ENCODE measurements at places on chromosomes 3 and 15.

DNA sequence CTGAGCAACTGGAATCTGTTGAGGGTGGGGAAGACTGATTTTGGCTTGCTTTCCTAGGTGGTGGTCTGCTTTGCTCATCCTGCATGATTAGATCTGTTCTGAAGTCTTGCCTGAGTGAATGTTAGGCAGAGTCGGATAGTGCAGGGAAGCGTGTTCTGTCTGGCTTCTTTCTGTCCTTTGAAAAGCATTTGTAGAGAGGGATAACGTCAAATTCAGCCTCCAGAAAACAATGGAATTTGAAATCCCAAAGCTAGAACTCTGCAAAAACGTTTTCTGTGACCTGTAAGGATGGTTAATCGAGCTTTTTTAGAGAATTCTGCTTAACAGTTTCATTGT, 1.4 kb downstream of the GLCE start:
- no peak for DNase-seq

DNA sequence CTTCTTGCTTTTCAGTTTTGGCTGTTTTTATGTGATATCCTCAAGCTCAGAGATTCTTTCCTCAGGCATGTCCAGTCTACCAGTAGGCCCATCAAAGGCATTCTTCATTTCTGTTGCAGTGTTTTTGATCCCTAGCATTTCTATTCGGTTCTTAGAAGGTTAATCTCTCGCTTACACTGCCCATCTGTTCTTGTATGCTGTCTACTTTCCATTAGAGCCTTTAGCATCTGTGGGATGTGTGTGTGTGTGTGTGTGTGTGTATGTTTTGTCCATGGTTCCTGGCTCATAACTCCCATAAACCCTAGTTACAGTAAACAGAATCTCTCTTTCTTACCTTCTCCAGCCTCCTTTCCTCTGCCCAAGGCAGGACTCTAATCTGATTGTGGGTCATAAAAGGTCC, 5.1 kb upstream of the SLC22A13 start:
- no peak for DNase-seq

DNA sequence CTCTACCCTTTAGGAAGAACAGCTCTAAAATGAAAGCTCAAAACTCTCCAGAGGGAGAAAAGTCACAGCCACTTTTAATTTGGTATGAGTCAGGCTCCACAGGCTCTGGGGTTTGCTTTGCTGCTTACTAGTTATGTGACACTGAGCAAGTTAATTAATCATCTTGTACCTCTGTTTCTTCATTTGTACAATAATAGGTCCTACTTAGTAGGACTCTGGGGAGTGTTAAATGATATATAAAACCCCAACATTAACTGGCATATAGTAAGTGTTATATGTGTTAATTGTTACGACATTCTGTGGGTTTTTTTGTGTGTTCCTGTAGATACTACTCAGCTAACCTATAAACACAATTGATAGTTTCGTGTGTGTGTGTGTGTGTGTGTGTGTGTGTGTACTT, 6.6 kb downstream of the ACKR2 start:
- no peak for DNase-seq

DNA sequence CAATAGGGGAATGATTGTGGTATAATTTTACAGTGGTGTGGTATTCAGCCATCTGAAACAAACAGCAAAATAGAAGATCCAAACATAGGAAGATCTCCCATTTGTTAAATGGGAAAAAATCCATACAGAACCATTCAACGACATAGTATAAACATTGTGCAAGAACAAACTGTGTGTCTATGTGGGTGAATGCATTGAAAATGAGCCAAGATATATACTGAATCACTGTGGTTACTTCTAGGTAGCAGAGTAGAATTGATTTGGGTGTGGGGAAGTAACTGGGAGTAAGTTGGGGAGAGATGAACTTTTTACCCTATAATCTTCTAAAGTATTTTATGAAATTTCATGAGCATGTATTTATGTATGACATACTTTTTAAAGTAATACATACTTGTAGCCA, 123.1 kb upstream of the UMPS start:
- DNase-seq, result no peak

- DNase-seq, result no peak
Observed at GRCh38 chr15:71352125-71352524, 236.9 kb downstream of the THSD4 start.

DNA sequence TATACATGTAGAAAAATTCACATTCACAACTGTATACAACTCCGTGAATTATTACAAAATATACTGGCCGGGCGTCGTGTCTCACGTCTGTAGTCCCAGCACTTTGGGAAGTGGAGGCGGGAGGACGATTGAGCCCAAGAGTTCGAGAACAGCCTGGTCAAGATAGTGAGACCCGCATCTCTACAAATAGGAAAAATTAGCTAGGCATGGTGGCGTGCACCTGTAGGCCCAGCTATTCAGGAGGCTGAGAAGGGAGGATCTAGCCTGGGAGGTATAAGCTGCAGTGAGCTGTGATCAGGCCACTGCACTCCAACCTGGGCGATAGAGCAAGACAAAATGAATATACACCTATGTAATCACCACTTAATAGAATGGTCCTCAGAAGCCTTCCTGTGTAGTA, 1.3 kb downstream of the RAD51 start:
- DNase-seq, result no peak

- DNase-seq, result no peak
Observed at GRCh38 chr3:16844791-16845190, 40.0 kb upstream of the PLCL2 start.

DNA sequence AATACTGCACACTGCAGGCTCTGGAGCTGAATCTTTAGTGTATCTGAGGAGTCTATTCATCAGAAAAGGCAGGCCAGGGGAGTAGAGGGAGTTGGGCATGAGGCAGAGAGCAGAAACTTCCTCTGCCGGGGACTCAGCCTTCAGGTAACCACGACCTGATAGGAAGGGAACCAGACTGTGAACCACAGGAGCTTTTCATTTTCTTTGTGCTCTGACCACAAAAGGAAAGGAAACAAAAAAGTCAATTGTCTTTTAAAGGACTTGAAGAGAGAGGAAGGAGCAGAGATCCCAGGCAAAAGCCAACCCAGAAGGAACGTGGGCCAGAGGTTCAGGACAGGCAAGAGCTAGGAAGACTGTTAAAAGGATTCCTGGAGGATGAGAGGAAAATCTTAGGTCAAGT, 573.3 kb downstream of the EPHB1 start:
- DNase-seq, result no peak

DNA sequence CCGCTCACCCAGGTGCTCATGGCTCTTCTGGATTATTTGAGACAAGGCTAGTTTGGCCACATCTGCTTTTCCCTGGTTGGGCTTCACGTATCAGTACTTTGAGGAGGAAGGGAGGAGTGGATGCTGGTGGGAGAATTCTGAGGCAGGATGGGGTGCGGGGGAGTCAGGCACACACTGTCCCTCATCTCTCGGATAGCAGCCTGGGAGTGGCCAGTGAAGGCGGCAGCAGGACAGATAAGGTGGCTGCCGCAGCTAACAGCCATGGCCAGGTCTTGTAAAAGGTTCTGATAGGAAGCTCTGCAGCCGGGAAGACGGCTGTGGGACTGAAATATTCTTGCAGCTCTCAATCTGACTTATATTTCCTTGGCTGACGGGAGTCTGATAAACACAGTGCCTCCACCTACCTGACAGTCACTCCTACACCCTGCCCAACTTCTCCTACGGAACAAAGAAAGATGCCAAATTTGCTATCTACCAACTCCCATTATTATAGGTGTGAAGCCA, 87.3 kb downstream of the MESD start:
- no peak for DNase-seq

- DNase-seq, result no peak
Observed at GRCh38 chr3:127590282-127590592, 296 bp downstream of the TPRA1 start.

DNA sequence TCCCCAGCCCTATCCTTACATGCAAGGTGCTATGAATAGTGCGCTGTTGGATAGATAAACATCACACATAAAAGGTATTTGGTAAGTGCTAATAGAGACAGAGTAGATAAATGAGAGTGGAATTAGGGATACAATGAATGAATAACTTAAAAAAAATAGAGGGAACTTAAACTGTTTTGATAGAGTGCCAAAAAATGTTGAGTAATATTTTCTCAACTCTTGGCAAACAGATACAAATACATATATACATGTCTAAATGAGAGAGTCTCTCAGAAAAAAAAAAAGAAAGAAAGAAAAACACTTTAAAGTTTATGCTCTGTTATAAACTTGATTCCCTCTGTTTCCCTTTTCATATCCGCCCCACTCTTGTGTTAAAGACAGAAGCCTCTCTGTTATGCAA, 667.4 kb downstream of the ROBO2 start:
- DNase-seq, result no peak

- no peak for DNase-seq
Observed at GRCh38 chr3:33364531-33365128, 75.6 kb downstream of the UBP1 start.

DNA sequence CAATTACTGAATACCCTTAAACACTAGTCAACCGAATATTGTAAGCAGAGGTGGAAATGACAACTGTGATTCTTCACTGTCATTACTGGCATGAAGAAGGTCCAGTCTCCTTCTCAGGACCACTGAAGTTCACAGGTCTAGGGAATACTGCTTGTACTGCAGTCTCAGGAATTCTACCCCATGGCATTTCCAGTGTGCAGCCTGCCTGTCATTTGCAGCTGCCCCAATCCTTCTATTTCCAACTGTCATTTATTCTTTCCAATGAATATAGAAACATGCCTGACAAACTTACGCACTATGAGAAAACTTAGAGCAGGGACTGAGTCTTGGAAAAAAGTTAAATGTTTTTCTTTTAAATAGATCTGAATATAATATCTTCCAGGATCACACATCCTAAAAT, 308.0 kb upstream of the THBS1 start:
- DNase-seq, result no peak

DNA sequence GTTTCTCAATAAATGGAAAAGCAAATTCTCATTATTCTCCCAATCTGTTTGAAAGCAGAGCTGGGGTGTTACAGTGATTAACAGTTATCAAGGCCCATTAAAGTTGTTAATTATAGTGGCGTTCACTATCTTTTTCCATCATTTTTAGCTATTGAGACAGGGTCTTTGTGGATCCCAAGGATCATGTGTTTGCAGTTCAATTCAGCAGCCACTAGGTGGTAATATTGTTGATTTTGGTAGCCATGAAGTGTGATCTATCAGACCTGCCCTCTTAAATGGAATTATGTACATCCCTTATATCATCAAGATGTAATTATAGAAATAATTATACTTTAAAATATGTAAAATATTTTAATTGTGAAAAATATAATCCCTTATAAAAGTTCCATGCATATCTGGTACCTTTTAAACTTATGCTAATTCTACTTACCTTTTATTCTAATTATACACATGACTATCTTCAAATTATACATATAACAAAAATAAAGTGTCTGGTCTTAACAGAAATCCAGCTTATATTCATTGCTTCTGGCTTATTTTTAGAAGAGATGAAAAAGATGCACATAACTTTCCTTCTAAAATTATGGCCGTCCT, 126.4 kb downstream of the GREM1 start:
- no peak for DNase-seq

DNA sequence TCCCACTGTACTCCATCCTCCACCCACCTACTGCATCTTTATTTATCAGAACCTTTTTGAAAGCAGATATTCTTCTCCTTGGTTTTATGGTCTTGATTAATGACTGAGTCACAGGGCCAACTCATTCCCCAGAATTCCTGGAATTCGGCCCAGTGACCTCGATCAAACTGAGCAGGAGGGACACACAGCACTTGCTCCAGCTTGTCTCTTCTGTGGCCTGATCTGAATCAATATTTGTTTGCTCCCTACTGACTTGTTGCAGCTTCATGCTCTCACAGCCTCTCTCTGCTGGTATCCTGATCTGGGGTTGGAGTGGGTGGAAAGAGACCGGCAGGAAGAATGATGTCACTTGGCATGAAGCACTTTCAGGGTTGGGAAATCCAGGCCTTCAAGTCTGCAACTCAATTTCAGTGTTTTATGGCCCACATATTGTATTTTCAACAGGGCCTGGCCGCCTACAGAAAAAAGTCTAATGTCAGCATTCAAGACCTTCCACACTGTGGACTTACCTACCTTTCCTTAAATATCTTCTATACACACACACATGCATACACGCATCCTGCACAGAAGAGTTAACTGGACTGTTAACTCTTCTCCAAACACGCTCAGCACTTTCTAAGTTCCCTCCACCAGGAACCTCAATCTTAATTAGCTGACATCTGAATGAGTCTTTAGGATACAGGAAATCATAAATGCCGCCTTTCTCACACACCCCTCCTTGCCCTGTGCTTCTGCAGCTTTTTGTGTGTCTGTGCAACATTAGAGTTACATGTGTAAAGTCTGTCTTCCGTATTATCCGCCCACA, 4.6 kb downstream of the ANXA2 start:
- DNase-seq, result no peak

DNA sequence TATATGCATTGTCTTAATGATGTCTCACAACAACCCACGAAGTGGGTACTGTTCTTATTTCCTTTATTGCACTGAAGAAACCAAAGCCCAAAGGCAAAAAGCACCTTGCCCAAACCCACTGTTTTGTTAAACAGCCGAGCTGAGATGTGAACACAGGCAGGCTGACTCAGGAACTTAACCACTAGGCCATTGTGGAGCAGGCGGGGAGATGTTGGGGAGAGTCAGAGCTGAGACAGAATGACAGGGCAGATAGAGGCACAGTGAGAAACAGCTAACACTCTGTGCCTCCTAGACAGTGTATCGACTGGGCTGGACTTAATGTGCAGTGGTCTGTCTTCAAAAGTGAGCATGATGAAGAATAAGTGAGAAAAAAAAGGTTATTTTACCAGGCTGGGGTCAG, 56.5 kb downstream of the RPLP1 start:
- no peak for DNase-seq

DNA sequence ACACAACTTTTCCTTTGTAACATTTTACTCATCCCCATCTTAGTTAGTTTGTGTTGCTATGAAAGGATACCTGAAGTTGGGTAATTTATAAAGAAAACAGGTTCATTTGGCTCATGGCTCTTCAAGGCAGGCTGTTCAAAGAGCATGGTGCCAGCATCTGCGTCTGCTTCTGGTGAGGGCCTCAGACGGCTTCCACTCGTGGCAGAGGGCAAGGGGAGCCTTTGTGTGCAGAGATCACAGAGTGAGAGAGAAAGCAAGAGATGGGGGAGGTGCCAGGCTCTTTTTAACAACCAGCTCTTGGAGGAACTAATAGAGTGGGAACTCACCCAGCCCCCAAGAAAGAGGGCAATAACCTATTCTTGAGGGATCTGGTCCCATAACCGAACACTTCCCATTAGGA, 23.1 kb downstream of the PLA2G4F start:
- DNase-seq, result no peak

DNA sequence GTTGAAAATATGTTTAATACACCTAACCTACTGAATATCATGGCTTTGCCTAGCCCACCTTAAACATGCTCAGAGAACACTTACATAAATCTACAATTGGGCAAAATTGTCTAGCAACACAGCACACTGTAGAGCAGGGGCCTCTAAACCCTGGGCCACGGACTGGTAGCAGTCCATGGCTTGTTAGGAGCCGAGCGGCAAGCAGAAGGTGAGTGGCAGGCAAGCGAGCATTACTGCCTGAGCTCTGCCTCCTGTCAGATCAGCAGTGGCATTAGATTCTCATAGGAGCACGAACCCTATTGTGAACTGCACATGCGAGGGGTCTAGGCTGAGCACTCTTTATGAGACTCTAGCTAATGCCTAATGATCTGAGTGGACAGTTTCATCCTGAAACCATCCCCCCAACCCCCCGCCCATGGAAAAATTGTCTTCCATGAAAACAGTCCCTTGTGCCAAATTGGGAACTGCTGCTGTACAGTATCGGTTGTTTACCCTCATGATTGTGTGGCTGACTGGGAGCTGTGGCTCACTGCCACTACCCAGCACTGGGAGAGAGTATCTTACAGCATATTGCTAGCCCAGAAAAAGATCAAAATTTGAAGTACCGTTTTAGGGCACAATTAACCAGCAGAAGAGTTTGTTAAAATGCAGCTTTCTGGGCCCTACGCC, 26.1 kb downstream of the CMSS1 start:
- no peak for DNase-seq
